ENCODE measurements at places on chromosomes 6 and 20.

GRCh38 chr6:84072442-84072997, 38.9 kb downstream of the MRAP2 start:
- DNase-seq, result no peak

DNA sequence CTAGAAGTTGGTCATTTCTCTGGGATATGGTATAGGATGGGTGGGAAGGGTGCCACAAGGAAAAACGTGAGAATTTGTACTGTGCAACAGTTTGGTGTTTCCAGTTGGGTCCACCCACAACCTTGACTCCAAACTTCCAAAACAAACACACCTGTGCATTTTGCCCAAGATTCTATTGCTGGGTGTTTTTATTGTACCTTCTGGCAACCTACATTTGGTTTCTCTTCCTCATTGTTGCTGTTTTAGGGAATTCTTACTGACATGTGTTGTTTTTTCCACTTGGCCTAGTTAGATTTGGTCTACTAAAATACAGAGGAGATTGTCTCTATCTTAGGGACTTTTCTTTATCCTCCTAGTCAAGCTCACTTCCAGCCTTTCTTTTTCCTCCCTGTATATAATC, 16.7 kb downstream of the TULP4 start:
- DNase-seq, result peak; percentile 30

- no peak for DNase-seq
Measured at GRCh38 chr6:143973097-143973966, 34.7 kb downstream of the PLAGL1 start.

DNA sequence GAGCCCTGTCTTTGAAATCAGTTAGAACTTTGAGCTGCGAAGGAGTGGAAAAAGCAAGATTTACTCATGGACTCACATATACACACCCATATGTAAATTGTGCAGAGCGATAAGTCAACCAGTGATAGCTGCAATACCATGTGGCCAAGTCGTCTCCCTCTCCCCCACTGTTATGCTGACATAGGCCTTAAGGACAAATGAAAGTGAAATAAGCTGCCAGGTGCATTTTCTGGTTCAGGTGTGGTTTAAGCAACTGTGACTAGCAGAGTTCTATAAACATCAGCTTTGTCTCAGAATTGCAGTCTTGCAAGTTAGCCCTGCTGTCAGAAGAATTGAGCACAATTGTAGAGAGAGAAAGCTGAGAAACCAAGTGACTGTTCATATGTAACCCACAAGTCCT, 9.6 kb downstream of the FAM83B start:
- no peak for DNase-seq

DNA sequence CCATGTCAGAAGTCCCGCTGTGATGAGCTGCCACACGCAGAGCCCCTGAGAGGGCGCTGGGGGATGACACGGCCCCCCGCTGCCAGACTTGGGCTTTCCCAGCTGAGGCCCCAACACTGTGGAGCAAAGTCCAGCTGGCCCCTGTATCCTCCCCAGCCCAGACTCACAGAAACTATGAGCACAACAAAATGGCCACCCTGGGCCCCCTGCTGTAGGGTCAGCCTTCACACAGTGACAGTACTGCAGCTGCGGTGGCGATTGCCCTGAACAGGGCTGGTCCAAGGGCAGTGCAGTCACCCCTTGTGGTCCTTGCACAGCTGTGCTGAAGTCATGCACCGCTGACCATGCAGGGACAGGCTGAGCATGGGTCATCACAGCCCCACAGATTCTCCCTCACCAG, 78.2 kb upstream of the CST7 start:
- no peak for DNase-seq

DNA sequence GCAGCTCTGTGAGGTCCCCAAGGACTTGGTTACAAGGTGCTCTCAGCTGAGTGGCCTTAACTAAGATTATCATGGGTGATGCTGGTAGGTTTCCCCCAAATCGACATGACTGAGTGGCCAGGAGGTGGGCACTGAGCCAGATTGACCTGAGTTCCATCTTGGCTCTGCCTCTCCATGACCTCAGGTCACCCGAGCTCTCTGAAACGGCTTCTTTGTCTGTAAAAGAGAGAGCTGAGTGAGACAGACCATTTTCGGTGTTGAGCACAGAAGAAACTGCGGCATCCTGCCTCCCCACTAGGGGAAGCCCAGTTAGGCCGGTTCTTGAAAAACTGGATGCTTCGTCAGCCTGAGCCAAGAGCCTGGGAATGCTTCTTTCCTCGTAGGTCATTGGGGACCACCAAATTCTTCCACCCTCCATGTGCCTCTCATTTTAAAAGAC, 14.1 kb upstream of the STX16 start:
- no peak for DNase-seq

DNA sequence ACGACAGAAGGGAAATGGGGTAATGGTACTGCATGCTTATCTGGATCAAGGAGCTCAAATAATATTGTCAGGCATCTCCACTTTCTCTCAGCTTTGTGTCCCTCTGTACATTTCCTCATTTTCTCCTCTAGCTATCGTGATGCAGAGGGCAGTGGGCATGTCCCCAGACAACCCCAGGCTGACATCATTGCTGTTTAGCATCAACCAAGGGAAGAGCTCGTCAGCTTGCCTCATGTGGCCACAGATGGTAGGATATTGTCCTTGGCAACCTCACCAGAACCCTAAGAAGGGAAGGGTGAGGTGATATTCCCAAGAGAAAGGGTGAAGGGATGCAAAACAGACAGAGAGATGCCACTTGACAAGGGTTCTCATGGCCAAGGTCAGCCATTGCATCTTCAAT, 58.3 kb downstream of the MAFB start:
- DNase-seq, result no peak

DNA sequence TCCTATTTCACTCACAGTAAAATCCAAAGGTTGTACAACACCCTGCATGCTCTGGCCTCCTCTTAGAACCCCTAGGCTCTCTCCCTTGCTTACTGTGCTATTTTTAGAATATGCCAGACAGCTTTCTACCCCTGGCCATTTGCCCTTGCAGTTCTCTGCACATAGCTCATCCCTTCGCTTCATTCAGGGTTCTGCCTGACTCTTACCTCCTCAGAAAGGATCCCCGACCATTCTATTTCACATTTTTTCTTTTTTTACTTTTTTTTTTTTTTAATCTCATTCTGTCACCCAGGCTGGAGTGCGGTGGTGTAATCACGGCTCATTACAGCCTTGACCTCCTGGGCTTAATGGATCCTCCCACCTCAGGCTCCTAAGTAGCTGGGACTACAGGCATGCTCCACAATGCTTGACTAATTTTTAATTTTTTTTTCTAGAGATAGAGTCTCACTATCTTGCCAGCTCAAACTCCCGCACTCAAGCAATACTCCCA, 33.6 kb downstream of the COMMD7 start:
- DNase-seq, result no peak

DNA sequence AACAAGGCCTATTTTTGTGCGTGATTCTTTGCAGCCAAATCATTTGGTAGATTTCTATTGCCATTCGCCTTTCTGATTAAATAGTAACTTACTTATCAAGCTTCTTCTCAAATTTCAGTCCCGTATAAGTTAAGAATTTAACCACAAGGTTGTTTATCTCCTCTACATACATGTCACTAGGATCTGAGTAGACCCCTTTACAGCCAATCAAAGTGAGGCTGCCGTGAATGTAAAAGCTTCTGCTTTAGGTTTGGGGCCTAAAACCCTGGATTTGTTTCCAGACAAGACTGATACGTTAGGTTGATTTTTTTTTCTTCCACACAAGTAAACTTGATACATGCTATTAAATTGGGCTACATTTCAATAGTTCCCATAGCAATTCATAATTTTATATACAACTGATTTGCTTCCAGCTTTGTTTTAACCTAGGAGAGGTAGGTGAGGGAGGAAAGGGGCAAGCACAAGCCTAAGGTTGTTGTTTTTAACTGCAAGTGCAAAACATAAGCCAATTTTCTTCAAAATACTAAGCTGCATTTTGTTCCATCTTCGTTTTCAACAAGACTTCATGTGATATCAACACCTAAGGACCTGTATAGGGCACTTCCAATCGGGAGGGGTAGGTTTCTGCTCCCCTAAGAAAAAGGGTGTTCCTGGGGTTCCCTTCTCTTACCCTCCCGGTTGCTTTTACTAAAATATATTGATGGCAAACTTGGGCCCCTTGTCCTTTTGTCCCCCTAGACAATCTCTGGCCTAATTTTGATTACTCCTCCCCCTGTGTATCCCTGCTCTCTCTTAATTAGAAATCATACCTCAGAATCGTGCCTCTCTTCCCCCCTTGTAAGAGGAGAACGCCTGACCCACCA, 1.7 kb downstream of the RANBP9 start:
- no peak for DNase-seq

GRCh38 chr6:31547727-31548543, 527 bp downstream of the NFKBIL1 start:
- no peak for DNase-seq

- no peak for DNase-seq
Measured at GRCh38 chr6:111686249-111686931, 80.7 kb upstream of the TRAF3IP2 start.

- no peak for DNase-seq
Measured at GRCh38 chr6:132136981-132137380, 185.8 kb upstream of the CCN2 start.

Data from T47D (cell line).